ENCODE measurements at places on chromosomes 12 and 14.

DNA sequence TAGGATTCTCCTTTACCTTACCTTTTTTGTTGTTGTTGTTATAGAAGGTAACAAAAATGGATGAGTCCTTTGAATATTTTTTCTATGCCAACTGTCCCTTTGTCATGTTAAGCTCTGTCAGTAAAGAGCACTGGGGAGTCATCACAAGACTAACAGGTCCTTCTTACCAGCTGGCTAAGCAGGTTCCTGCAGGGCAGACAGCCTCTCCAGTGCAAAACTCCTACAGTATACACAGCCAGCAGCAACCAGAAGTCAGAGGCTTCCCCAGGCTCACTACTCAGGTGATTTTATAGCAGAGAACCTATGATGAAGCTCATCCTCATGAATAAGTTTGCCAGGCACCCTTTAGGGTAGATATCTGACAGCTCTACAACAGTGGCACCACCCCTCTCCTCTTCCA lies 271.1 kb downstream of the RERGL start:
- no peak for DNase-seq

DNA sequence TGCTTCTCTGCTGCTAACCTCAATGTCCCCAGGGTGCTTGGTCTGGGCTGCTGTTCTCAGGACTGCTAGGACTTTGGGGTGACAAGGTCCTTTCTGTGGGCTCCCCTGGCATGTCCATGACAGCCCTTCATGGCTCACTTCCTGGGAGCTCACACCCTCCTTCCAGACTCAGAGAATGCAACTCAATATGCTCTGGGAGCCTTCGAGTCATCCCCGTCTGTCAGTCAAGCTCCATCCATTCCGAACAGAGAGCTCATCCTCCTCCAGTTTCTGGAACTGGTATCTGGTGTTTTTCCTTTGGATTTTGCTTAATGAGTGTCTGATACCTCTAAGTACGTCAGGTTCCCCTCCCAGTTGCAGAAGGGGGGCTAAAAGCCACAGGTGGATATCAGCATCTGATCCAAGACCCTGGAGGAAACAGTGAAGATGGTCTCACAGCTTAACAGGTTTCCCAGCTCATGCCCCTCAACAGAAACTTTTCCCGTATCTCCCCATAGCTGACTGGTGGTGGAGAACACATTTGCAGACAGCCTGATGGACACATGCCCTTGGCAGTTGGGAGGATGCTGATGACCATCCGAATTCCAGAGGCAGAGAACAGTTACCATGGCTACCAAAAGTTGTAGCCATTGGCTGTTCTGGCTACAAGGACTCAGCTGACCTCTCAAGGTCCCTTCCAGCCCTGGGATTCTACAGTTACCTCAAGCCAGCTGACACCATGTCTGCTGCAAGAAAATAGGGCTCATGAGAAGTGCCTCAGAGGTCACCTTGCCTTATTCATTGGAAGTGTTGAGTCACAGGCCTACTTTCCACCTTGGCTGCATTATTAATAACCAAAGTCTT lies 9.5 kb upstream of the RAB35 start:
- DNase-seq: no peak

- no peak for DNase-seq
Measured at GRCh38 chr12:91577586-91578539, 395.2 kb upstream of the DCN start.

- no peak for DNase-seq
Measured at GRCh38 chr14:25052921-25053320, 3.0 kb upstream of the STXBP6 start.

- DNase-seq: no peak
Measured at GRCh38 chr12:11539156-11539555, 110.3 kb upstream of the ETV6 start.

DNA sequence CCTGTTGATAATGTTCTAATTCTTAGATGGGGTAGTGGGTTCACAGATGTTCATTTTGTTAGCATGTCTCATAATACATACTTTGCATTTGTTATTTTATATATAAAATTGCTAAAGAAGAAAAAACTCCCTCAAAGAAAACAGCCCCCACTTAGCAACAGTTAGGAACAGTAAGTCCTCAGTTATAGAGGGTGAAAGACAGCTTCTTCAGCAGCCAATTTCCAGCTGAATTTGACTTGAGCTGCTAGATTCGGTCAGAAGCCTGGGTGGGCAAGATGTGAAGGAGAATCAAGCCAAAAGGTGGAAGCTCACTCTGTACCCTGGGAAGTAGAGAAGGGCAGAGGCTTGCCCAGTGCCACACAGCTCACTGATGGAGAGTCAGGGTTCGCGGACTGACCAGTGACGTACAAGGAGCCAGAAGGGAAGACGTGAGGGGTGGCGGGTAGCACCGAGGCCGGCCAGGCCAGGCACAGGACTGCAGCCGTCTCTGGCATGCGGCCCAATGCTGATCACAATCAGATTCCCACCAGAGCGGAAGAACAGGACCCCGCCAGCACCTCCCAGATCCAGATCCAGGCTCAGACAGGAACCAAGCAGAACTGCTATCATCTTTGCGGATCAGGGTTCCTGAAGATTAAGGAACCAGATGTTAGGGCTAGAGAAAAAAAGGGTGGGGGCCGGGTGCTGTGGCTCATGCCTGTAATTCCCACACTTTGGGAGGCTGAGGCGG lies 30.4 kb upstream of the VWF start:
- DNase-seq: no peak

DNA sequence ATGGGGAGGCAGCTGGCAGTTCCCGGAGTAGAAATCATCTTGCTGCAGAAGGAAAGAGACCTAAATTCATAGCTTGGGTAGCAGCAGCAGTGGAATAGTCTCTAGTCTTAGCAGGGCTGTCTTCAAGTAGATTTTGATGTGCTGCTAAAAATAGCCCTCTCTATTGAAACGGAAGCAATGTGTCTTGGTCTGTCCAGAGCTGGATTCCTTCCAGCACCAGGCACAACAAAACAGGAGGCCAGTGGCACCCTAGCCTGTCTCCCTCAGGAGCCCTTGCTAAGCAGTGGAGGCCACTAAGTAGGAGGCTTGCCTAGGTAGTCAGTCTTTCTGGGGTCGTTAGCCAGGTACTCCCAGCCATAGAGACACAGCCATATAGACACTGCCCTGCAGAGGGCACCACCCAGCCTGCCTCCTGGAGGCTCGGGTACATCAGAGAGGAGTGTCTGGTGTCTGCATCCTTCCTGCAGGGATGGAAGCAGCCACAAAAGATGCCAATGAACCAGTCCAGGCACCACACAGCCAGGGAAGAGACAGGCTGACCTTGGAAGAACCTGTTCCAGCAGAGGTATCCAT lies 97.5 kb downstream of the CRACR2A start:
- DNase-seq: no peak

DNA sequence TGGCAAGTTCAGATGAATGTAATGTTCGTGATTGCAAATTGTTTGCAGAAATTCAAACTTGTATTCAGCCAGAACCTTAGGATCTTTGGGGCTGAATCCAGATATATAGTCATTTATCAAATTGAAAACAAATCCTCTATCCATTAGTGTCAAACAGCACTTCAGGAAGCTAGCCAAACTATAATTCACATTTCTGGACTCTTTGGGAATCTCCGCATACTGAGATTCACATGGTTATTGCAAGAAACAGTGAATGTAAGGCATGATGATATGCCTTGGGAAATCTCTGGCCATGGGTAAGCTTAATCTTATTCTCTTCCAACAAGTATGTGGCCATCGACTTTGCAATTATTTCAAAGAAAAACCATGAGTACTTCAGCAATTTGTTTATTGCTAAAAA lies 98.5 kb downstream of the KLHL28 start:
- no peak for DNase-seq

GRCh38 chr12:49347311-49348193 lies 864 bp downstream of the DNAJC22 start:
- peak; percentile 55 for DNase-seq

DNA sequence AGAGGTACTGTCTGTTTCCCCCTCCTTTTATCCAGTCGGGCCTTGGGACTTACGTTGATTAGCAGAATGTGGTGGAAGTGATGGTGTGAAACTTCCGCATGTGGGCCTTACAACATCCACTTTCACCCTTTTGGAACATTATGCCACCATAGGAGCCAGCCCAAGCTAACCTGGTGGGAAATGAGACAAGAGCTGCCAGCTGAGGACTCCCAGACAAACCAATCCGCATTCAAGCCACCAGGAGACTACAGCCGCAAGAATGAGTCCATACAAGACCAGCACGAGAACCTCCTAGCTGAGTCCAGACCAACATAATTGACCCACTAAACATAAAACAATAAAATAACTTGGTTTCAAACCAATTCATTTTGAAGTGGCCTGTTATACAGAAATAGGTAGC lies 9.1 kb upstream of the PTGER2 start:
- no peak for DNase-seq

- no peak for DNase-seq
Measured at GRCh38 chr12:20259786-20260185, 108.6 kb upstream of the PDE3A start.

GRCh38 chr14:51304941-51305340 lies 64.9 kb downstream of the TMX1 start:
- no peak for DNase-seq

DNA sequence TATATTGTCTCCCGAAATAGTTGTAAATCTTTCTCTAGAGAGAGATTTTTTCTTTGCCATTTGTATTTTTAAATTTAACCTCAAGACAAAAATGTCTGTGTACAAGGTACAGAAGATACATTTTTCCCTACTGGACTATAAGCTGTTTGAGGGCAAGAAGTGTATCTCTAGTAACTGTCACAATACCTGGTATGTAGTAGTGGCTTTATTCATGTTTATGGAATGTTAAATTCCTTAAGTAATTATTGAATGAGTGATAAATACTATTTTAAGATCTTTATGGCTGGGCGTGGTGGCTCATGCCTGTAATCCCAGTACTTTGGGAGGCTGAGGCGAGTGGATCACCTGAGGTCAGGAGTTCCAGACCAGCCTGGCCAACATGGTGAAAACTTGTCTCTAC lies 24.4 kb upstream of the CDK17 start:
- DNase-seq: no peak

DNA sequence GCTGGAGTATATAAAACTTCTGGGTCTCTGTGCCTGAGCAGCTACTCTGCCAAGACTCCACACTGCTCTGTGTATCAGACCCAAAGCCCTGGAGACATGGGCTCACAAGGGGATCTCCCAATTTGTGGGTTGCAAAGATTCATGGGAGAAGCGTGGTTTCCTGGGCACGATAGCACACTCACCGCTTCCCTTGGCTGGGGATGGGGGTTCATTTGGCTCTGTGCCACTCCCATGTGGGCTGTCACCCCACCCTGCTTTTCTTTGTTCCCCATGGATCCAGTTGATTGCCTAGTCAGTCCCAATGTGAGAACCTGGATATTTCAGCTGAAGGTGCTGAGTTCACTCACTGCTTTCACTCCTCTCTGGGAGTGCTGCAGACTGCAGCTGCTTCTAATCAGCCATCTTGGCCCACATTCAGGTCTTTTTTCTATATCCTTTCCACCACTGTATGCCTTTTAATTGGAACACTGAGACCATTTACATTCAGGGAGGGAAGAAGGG lies 40.0 kb upstream of the PCNX4 start:
- no peak for DNase-seq

- no peak for DNase-seq
Measured at GRCh38 chr14:71240866-71241520, 333.7 kb downstream of the PCNX1 start.

GRCh38 chr12:112107306-112108201 lies 1.0 kb downstream of the NAA25 start:
- no peak for DNase-seq

GRCh38 chr14:23481979-23482822 lies 12.7 kb downstream of the NGDN start:
- DNase-seq: no peak

- DNase-seq: no peak
Measured at GRCh38 chr12:28622406-28622805, 432.1 kb downstream of the CCDC91 start.

DNA sequence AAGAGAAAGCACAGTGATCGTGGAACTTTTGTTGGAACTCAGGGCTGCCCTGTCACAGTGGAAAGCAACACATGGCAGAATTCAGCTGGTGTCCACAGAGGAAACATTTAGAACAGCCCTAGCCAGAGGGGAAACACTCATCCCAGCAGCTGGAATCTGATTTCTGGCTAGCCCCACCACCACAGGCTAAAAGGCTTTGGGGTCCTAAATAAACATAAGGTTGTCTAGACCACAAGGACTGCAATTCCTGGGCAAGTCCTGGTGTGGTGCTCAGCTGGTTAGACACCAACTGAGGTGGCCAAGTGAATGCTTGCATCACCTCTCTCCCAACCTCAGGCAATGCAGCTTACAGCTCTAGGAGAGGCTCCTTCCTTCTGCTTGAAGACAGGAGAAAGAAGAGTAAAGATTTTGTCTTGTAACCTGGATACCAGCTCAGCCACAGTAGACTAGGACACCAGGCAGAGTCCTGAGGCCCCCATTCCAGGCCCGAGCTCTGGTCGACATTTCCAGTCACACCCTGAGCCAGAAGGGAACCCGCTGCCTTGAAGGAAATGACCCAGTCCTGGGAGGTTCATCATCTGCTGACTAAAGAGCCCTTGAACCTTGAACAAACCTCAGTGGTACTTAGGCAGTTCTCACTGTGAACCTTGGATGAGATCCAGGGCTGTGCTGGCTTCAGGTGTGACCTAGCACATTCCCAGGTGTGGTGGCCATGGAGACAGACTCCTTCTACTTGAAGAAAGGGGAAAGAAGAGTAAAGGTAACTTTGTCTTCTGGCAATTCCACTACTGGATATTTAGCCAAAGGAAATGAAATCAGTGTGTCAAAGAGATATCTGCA lies 85.4 kb upstream of the PLXNC1 start:
- no peak for DNase-seq

GRCh38 chr14:79986251-79986650 lies 225.1 kb downstream of the DIO2 start:
- no peak for DNase-seq

DNA sequence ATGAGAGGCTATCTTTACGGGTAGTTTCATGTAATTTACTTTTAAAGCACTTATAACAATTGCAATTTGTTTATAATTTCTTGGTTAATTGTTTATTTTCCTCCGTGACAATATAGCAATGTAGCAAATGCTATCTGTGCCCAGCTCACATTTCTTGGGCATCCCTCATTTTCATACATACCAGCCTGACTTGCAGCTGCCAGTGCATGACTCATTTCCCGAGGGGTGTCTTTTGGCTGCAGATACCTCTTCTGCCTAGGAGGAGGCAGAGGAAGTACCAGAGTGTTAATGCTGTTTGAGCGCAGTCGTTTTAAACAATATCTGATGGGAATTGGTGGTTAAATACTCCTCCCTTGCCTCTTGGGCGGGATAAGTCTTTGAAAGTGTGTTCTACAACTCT lies 104.2 kb upstream of the ABCD2 start:
- DNase-seq: no peak
